Cardiac fibroblast (primary cell): ENCODE measurements at places on chromosomes 7 and 10.

DNA sequence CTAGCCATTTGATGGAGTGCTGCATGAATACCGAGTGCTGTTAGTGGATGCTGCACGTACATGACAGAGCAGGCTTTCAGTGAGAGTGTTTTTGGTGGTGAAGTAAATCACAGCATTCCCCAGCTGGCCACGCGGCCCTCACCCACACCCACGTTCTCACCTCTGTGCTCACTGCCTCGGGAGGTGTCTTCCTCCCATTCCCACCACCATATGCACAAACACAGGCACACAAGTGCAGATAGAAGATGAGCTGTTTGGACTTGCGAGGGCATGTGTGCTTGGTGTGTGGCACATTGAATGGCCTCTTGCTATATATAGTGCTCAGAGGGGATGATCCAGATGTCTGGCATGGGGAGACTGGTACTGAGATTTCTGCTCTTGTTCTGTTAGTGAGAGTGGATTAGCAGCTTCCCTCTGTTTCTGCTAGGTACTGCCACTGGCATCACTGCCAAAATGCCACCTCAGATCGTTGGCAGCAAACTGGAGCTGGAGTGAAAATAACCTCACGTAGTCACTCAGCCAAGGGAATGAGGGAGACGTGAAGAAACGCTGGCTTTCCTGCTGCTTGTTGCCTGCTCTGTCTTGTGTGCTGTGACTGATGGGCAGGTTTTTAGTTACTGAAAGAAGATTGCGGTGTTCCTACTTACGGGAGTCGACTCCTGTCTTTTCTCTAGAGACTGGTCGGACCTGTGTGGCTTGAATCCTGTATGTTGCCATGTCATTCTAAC, 19.1 kb downstream of the DNAJB6 start:
- peak; percentile 22 for DNase-seq

GRCh38 chr7:4731803-4732202, 43.6 kb upstream of the AP5Z1 start:
- no peak for DNase-seq

DNA sequence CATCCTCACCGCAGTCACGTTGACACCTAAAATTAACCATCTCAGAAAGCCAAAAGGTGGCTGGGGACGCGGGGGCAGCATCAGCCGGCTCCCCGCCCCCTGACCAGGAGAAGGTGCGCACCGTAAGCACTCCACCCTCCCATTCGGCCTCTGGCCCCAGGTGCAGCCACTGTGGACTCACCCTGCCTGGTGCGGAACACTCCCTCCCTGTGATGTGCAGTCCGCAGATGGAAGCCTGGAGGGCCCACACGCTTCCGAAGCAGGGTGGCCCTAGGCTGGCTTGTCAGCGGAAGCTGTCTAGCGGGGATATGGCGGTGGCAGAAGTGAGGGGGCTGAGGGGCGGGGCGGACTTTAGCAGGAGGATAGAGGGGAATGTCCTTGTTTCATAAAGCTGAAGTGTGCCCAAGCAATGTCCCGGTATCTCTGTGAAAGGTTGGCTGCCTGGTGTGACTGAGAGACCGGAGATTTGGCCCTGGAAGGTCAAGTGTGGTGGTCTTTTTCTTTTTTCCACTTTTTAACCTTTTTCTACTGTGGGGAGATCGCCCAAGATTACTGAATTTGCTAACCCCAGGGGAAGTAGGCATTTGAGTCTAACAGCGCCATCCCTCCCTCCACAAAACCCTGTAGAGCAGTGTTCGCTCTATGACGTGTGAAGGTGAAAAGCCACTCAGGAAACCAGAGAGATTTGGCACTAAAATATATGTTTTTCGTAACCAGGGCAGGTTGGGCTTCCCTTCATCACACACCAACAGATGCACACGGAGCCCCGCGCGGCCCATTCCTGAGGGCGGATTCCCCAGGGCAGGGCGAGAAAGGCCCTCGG, 74.7 kb downstream of the CXCL12 start:
- no peak for DNase-seq

DNA sequence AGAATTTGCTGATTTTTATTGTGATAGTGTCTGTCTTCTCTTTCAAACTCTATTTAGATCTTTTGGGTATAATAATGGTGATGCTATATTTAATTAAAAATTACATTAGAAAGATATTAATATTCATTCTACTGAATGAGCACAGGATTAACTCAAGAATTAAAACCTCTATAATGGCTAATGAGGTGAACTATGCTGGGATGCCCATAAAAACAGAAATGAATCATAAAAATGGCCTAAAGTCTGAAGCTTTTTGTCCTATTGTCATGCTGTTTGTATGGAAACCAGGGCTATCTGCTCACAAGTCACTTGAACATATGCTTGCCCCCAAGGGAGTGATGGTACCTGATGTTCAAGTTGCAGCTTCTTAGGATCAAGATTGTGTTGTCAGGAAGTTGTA, 76.2 kb upstream of the ICA1 start:
- no peak for DNase-seq

DNA sequence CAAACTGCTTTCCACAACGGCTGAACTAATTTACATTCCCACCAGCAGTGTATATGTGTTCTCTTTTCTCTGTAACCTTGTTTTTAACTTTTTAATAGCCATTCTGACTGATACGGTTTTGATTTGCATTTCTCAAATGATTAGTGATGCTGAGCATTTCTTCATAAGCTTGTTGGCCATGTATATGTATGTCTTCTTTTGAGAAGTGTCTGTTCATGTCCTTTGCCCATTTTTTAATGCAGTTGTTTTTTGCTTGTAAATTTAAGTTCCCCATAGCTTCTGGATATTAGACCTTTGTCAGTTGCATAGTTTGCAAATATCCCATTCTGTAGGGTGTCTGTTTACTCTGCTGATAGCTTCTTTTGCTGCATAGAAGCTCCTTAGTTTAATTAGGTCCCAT, 6.1 kb downstream of the ZNF786 start:
- no peak for DNase-seq

DNA sequence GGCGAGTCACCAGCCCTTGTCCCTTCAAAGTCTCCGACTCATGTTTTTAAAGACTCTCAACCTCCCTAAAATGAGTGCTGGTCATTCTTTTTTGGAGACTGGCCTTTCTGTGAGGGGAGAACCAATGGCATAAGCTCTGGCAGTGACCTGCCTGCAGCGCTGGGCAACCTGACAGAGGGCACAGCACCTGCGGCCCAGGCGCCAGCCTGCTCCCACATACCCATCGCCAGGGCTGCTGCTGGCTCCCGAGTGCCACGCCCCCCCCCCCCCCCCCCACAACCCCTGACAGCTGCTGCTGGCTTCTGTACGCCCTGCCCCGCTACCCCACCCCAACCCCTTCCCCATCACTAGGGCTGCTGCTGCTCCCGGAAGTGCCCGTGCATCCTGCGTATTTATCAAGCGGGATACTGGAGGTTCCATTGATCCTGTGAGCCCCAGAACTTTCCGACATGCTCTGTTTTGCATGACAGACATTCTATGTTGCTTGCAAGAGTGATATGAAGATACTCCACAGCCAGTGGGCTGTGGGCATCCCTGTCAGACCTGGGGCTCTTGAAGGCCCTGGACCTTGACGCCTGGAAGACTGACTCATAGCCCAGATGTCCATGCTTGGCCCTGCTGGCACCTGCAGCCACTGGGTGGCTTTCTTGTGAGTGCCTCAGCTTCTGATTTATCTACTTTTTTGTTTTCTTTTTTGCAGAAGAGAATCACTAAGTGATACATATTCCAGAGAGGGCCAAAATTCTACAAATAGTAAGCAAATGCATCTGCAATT, 243.9 kb downstream of the ZMYND11 start:
- no peak for DNase-seq

GRCh38 chr10:88244781-88245625, 338.1 kb downstream of the RNLS start:
- no peak for DNase-seq

DNA sequence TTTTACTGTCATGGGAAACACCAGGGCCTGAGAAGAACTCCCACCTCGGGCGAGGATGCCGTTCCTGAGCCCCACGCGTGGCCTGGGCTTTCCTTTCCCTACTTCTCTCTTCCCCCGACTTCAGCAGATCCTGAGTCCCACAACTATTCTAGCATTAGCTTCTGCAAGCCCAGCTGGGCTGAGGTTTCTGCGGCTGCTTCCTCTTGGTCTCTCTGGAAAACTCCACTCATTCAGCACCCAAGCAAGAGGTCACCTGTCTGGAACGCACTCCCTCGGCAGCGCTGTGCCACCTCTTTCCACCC, 761 bp upstream of the DOCK1 start:
- no peak for DNase-seq

DNA sequence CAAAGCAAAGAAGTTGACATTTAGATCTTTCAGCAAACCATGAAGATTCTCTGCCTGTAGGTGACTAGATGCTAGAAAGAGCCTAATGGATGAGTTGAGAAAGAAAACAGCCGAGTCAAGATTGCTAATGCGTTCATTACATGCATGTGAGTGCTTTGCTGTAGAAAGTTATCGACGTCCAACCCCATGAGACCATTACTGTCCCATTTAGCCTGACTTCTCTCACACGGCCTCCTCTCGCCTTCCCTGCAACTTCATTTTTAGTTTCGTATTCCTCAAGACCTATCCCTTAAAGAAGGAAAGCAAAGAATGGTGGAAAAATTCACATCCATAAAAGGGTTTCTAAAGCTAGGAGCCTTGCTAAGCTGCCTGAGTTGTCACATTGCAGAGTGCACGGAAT, 113.7 kb upstream of the DPP6 start:
- no peak for DNase-seq

- no peak for DNase-seq
Observed at GRCh38 chr7:25930492-25931048, 221.4 kb upstream of the NFE2L3 start.

DNA sequence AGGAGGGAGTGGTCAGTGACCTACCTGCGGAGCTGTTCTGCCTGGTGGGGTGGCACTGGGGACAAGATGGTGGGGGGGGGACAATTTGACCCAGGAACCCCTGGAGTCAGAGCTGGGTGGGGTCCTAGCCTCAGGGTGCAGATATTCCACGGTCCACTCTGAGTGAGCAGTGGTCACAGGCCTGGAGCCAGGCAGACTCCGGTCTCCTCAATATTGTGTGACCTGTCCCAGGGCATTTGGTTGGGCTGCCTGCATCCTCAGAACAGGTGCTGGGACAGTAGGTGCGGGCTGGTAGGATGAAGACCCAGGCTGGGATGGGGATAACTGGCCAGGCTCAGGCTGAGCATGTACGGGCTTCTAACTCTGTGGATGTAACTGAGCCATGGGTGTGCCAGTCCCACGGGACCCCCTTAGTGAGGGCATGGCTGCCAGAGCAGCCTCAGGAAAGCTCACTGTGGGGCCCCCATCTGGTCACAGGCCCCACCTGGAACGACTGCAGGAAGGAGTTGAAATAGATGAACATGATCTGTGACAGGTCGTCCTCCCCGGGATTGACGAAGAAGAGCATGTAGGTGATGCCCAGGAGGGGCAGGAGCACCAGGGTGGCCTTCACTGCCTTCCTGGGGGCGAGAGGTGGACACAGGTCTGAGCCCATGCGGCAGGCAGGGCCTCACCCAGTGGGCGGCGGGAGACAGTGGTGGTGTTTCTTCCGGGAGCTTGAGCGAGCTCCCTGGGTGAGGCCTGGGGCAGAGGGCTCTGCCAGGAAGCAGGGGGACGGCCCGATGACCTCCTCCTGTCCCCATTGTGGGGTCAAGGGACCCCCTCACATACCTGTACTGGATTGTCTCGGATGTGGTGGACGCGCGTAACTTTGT, 26.9 kb downstream of the CRHR2 start:
- no peak for DNase-seq

GRCh38 chr10:100779329-100779728, 33.9 kb downstream of the PAX2 start:
- DNase-seq, result no peak

- peak; percentile 28 for DNase-seq
Observed at GRCh38 chr10:127976701-127977356, 69.9 kb downstream of the PTPRE start.
